ENCODE measurements at places on chromosomes 6 and 20. TPM values are rescaled to one million over a fixed set of nuclear protein-coding genes. Genes with fewer than 3 reads are reported as not detected.

DNA sequence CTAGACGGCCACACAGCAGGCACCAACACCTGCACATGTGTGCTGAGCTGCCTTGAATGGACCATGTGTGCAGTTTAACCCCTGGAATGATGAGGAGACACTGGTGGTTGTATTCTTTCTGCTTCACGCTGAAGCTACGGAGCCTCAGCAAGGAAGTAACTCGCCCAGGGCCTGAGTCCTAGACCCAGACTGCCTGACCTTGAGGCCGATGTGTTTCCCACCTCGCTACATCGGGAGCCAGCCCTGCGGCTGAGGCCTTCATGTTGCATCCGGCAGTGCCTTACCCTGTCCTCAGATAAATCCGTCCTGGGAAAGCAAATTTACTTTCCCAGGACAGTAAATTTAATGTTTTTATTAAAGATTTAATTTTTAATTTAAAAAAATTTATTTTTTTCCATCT, 110.0 kb upstream of the MTHFD1L start:
- no peak for DNase-seq

- no peak for DNase-seq
Measured at GRCh38 chr6:16533721-16534136, 227.5 kb downstream of the ATXN1 start.

DNA sequence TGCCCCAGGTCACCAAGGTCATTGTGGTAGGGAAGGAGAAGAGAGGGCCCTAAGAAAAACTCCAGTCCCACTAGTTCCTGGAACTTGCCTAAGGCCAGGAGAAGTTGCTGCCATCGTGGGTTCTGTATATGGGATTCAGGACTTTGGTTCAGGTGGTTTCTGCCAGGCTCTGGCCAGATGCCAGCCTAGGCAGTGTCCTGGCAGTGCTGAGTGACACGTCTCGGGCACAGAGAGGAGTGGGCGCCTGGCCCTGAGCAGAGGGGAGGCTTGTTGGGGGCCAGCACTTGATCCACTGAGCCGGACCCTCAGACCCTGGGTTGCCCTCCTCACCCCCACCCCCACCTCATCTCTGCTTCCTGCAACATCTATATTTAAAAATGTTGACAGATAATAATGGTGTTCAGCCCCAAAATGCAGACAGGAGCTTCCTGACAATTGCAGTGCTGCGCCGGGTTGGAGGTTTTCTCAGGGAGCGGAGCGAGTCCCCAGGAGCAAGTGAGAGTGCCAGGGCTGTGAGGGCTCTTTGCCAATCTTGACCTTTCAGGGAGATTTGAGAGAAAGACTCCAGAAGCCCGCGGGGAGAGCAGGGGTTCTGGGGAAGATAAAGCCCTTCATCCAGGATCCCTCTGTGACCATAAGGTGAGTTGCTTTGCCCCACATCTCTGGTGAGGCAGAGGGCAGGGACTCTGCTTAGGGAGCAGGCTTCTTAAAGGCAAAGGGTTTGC, 71.9 kb downstream of the PHACTR3 start:
- no peak for DNase-seq

The CYP21A2 gene
- 0.61 TPM for polyA plus RNA-seq

DNA sequence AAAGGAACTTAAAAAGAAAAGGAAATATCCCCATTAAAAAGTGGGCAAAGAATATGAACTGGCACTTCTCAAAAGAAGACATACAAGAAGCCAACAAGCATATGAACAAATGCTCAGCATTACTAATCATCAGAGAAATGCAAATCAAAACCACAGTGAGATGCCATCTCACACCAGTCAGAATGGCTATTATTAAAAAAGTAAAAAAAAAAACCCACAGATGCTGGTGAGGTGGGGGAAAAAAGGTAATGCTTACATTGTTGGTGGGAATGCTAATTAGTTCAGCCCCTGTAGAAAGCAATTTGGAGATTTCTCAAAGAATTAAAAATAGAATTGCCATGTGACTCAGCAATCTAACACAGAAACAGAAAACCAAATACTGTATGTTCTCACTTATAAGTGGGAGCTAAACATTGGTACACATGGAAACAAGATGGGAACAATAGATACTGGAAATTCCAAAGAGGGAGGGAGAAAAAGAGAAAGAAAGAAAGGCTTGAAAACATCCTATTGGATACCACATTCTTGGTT, 437.1 kb downstream of the GRIK2 start:
- DNase-seq = no peak

Data from left renal cortex interstitium (tissue), 4 donors.